GM20000 (cell line): ENCODE measurements at places on chromosomes 3 and 15.

- no peak for DNase-seq
Measured at GRCh38 chr3:52083556-52084087, 27.3 kb upstream of the DUSP7 start.

GRCh38 chr3:27307566-27307965 is 61.6 kb downstream of the NEK10 start:
- DNase-seq: no peak

- DNase-seq: no peak
Measured at GRCh38 chr15:52546031-52546751, 17.5 kb upstream of the MYO5A start.

DNA sequence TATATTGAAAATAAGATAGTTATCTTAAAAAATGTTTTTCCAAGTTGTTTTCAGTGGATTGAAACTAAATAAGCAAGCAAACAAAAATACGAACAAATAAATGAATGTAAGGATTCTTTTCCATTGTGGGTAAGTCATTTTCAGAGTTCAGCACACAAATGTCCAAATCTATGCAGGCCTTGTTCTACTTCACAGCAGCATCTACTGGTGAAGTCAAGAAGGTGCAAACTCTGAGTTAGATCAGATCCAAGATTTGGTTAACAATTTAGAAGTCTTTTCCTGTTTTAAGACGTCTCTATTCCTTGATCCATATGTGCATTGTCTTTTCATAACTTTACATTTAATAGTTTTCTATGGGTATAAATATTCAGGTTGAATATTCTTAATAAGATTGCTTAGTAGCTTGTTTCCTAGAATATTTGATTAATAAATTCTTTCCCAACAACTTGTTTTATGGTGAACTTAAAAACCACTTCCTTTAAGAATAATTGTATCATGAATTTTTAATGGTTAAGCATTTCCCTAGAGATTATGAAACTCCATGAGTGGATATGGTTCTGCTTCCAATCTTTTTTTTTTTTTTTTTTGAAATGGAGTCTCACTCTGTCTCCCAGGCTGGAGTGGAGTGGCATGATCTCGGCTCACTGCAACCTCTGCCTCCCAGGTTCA is 10.5 kb downstream of the PTX3 start:
- no peak for DNase-seq

GRCh38 chr15:29382862-29383261 is 113.2 kb upstream of the NSMCE3 start:
- no peak for DNase-seq

GRCh38 chr3:121800906-121801305 is 34.0 kb downstream of the IQCB1 start:
- no peak for DNase-seq

GRCh38 chr15:31551323-31551722 is 224.7 kb downstream of the KLF13 start:
- DNase-seq: no peak

DNA sequence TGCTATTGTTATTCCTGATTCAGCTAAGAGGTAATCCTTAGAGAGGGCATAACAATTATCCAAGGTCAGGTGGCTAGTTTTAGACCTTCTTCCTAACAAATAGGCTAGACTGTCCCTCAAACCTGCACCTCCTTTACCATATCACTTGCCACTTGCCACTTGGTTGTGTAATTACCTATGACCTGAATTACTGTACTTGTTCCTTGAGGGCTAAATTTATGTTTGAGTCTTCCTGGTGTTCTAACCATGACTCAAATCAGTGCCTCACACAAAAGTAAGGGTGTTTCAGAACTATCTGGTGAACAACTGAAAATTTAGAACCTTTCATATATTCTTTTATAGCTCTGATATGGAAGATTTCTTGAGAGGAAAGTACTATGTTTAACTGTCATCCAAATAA is 365.8 kb upstream of the SEMA6D start:
- DNase-seq: no peak

- DNase-seq: no peak
Measured at GRCh38 chr3:52650439-52650838, 35.3 kb downstream of the PBRM1 start.

- DNase-seq: no peak
Measured at GRCh38 chr3:172415323-172415722, 32.9 kb downstream of the GHSR start.

GRCh38 chr3:11159421-11159904 is 5.2 kb downstream of the HRH1 start:
- no peak for DNase-seq

GRCh38 chr3:129329858-129330257 is 51.2 kb downstream of the HMCES start:
- no peak for DNase-seq

GRCh38 chr3:5343459-5343858 is 156.0 kb downstream of the EDEM1 start:
- DNase-seq: no peak

DNA sequence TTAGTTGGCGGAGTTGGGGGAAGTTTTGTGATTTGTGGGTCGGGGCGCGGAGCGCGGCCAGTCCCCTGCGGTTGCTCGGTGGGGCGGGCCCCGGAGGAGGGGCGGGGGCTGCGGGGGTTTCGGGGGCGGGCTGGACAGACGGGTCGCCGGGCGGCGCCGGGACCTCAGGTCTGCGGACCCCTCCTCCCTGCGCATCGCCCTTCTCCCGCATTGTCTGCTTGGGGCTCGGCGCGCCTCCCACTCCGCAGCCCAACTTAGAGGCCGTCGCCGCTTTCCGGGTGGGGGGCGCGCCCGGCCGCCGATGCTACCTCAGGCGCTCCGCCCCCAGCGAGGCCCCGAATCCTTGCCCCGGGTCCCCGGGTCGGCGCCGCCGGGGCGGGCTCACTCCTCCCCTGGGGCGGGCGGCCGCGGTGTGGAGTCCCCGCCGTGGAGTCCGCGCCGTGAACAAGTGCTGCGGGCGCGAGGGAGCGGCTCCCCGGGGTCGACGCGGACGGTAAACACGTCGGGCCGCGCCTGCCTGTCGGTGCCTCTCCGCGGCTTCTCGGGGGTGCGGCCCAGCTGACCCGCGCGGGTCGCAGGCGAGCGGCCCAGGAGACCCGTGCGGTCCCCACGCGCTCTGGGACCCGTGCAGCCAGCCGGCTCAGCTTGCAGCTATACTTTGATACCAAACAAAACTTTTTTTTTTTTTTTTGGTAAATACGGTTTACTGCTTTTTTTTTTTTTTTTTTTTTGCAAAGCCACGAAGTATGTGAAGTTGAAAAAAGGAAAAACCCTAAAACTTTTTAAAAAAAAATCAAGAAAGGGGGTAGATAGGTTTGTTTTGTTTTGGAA is 624 bp downstream of the AKAP13 start:
- peak; percentile 79 for DNase-seq

GRCh38 chr3:124685481-124685880 is 44.8 kb upstream of the UMPS start:
- peak; percentile 18 for DNase-seq

GRCh38 chr3:195773956-195774537 is 37.7 kb downstream of the MUC4 start:
- no peak for DNase-seq

- DNase-seq: no peak
Measured at GRCh38 chr3:21436835-21437234, 314.2 kb downstream of the ZNF385D start.

- no peak for DNase-seq
Measured at GRCh38 chr3:46935168-46935858, 41.2 kb downstream of the CCDC12 start.

GRCh38 chr3:43949594-43949993 is 258.9 kb downstream of the ABHD5 start:
- no peak for DNase-seq

GRCh38 chr15:79076661-79077060 is 13.9 kb downstream of the RASGRF1 start:
- DNase-seq: no peak

GRCh38 chr3:181730316-181730715 is 18.6 kb downstream of the SOX2 start:
- no peak for DNase-seq

DNA sequence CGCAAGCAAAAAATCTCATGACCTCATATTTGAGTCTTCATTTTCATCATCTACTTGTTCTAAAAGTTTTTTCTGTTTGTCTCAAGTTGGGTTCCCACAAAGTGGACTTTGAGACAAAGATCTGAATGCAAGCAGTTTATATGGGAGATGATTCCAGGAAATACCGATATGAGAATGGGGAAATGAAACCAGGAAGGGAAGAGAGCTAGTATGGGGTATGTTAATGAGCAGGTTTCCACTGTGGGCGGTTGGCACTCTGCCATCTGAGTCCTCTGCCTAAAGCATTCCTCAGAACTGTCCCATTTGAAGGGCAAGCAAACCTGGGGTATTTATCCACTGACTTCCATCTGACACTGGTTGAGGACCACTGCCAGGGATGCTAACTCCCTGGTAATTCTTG is 8.8 kb downstream of the ADPRH start:
- no peak for DNase-seq

- DNase-seq: no peak
Measured at GRCh38 chr3:58003093-58003492, 5.1 kb upstream of the FLNB start.

DNA sequence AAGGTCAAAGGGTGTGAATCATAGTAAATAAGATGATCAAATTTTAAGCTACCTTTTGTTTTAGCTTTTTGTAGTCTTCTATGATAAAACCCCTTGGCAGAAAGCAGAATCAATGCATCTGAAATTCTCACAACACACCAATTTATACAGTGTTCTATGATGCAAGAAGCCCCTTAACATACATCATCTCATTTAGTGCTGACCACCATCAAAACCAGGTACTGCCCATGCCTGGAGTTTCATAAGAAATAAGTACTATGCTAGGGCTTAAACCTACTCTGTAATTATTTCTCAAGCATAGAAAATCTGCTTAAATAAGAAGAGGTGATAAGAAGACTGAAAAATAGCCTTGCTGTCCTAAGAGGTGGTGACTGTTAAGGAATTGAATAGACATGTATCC is 67.6 kb downstream of the NBEAL2 start:
- DNase-seq: no peak

DNA sequence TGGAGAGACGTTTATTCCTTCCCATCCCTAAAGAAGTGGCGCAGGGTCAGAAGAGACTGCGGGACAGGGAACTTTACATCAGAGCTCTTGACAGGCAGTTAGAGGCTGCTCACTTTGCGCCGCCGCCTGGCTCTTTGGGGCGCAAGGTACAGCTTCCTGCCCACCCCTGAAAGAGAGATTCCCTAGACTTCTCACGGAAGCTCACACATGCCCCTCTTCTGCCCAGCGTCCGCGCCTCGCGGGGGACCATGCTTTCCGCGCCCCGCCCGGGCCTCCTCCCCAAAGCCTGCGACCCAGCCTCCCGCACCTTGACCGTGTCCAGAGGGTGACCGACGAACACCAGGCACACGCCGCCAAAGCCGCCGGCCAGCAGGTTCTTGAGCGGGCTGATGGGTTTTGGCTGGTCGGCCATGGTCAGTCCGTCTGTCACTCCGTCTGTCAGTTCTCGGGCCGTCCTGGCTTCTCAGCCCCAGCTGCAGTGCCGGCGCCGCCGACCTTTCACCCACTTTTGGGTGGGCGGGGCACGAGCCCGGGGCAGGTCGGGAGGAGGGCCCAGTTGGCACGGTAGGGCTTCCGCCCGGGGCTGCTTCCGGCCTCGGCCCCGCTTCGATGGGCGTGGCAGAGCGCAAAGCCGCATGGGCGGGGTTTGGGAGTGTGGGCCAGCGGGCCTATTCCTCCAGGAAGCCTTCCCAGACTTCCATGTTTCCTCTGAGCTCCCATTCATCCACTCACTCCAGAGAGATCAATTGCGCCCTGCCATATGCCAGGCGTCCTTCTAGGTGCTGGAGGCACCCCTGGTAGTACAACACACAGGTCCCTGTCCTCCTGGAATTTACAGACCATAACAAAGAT is at the start of gene SLC25A20:
Gene SLC25A20, minus strand, starts transcription at position 500 of the 852 bp plus-strand sequence. Its CDS starts 88 bp downstream, at position 412.
- DNase-seq: peak; percentile 92

DNA sequence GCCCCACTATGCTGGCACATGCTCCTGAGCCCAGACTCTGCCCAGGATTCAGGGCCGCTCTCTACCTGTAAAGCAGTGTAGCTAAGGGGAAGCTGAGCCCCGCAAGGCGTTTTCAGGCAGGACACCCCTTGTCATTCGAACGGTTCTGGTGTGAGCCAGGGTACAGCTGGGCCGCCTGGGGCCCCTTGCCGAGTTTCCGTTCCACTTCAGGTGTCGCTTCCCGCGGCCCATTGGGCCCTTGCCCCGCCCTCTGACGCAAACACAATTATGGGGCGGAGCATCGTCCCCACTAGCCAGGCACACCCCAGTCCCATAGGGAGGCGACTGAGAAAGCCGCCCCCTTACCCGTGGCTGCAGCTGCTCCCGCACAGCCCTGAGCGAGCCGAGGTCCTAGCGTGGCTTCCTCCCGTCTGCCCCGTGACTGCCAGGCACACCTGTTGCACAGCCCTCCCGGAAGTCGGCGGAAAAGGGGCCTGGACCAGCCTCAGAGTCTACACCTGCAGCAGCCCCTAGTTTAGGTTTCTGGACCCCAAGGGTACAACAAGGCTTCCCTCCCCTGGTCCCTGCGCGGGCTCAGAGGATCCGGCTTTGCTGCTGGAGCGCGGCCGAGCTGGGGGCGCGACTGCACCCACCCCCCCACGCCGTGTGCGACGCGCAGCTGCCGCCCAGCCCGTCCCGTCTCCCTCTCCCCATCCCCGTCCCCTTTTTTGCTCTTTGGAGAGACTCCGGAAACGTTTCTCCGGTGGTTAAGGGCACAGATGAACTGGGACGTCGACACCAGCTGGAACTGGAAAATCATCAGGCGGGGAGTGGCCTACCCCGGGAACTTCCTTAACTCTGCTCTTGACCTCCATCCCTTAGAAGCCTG is at the start of gene PLSCR2:
Gene PLSCR2, minus strand, starts transcription at position 412 of the 868 bp plus-strand sequence. CDS start 9,657 bp downstream, outside the sequence.
- peak; percentile 88 for DNase-seq

- no peak for DNase-seq
Measured at GRCh38 chr3:161939918-161940620, 443.5 kb downstream of the OTOL1 start.

GRCh38 chr3:138479438-138479863 is 45.0 kb downstream of the ESYT3 start:
- DNase-seq: peak; percentile 60

- DNase-seq: no peak
Measured at GRCh38 chr15:63946524-63947065, 99.7 kb downstream of the DAPK2 start.

DNA sequence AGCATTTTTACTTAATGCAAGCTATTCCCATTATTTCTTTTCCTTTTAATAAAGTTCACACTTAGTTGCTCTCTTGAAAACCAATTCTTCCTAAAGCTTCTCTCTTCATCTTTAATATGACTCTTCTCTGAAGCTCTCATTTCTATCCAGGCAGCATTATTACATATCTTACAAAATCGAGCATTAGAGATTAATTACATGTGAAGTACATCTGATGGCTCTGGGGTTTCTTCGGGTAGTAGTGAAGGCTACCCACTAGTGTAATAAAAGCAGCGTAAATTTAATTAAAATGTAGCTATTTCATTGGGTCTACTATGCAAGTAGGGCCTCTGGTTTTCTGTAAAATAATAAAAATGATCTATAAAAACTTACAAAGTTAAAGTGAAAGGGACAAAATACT is 513.6 kb upstream of the DPH6 start:
- DNase-seq: no peak

DNA sequence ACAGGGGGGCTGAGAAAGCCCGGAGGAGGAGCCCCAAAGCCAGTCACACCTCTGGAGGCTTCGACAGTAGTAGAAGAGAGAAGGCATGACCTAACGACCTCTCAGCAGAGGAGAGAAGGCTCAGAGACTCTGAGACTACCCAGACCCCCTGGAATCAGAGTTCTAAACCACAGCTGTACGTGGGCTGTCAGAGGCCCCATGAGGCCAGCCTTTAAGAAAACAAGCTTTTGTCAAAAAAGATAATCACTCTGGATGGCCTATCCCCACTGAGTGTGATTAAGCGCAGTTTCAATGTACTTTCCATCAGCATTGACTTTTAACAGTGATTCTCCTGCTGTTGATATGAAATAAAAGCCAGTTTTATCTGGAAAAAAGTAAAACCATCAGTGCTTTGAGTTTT is 330.3 kb downstream of the CLSTN2 start:
- DNase-seq: no peak
